Left forelimb (tissue), 1 donor: ENCODE measurements at places on chromosomes 2 and 18.
A peak's percentile ranks its signal among the peaks of the same experiment; 100 is the strongest.

GRCh38 chr2:189142893-189143759 is 36.4 kb downstream of the COL5A2 start:
- DNase-seq: no peak

- DNase-seq: no peak
Observed at GRCh38 chr18:2410688-2411087, 160.6 kb downstream of the METTL4 start.

DNA sequence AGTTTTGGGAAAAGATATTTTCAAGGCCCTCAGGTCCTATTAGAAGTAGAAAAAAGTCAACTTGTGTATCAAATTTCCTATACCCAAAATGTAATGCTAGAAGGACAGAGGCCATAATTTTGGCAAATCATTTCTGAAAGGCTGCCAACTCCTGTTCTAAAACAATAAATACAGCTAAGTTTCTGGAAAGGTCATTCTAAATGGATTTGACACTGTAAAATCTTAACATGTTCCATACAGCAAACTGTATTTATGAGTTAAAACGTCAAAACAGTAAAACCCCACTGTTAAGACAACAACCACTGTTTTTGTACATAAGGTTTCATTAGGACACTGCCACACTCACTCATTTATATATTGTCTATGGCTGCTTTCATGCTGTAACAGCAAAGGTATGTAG is 9.7 kb downstream of the FAM98A start:
- DNase-seq: no peak

DNA sequence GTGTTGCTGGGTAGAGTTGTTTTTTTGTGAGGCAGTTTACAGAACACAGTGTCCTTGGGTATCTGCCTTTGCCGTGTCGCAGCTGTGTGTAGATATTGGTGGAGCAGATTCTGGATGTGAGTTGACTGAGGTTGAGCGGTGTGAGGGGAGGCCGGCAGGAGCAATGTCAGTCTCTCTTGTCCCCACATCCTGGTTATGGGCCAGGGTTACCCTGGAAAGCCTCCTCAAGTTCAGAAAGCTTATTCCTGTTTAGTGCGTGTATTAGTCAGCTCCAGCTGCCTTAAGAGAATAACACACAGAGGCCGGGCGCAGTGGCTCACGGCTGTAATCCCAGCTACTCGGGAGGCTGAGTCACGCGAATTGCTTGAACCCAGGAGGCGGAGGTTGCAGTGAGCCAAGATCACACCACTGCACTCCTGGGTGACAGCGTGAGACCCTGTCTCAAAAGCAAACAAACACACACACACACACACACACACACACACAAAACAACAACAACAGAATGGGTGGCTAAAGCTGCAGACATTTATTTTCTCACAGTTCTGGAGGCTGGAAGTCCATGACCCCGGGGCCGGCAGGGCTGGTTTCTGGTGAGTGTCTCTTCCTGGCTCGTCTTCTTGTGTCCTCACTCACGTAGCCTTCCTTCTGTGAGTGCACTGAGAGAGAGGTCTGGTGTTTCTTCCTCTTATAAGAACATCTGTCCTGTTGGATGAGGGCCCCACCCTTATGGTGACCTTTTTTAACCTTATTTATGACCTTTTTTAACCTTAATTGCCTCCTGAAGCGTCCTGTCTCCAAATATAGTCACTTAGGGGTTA is 5.1 kb downstream of the NCK2 start:
- no peak for DNase-seq

DNA sequence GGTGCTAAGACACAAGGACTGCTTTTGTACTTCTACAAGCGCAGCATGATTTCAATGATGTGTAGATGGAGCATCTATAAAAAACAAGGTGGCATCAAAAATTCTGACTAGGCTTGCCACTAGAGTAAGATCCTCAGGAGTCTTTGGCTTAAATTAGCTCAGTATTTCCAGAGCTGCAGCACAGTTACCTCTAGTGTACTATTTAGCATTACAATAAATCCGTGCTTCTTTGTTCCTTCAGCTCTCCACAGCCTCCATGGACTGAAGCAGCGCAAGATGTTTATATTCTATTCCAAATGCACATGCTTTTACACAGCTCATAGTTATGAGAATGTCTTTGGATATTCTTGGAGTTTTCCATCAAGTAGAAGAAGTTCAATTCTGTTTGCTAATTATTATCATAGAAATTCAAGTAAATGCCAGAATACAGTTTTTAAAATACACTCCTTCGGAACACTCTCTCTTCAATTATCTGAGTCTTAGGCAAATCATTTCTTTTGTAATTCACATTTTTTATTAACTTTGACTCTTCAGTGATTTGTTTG is 1133.0 kb upstream of the LRRTM1 start:
- DNase-seq: no peak

DNA sequence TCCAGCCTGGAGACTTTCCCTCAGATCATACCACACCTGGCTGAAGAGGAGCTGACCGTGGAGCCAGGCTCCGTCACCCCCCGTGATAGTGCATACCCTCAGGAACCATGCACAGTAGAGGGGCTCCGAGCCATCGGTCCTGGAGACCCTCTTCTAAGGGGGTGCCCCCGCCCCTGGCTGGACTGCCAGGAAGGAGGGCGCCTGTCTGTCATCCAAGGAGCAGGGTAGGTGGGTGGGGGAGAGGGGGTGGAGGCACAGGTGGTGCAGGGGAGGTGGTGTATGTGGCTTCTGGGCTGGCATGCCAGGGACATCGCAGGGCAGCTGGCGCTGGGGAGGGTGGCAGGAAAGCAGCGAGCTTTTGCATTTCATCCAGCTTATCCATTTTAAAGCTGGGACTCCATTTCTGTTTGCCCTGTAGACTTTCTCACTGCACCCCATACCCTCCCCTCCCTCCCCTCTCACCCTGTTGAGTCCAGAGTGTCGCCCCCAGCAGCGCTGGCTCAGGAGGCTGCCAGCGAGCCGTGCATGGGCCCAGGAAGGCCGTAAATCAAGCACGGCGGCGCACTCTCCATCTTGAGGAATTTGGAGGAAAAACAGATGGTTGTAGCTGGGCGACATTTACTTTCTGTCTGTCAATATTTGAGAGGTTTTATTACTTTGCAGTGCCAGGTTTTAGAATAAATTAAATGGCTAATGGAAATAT is 56.2 kb upstream of the HS6ST1 start:
- DNase-seq: peak; percentile 52

- DNase-seq: no peak
Observed at GRCh38 chr18:34115409-34116081, 109.2 kb downstream of the NOL4 start.

- DNase-seq: no peak
Observed at GRCh38 chr2:219245899-219246230, 586 bp downstream of the STK16 start.

DNA sequence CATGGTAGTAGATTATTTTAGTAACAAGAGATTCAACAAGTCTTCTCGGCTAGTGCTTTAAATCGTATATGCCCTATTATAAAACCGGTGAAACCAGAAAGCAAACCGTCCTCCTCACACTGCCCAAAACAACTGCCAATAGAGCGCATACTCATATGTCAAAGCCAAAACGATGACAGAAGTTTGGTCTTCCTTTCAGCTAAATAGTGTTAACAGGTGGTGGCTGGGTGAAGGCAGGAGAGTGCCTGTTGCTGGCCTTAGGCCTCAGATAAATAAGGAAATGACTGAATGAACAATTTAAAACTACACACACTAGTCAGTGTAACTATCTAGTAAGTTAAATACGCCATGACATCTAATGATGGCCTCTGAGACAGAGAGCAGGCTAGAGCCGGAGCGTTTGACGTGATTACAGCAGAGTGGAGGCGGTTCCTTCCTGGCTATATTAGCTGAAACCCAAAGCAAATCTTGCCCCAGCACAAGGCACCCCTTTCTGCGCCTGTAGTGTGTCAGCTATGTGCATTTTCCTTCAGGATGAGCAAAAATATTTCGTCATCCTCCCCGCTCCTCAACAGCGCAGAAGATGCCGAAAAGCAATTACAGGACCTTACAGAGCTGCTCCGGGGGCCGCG is 1.6 kb downstream of the LONRF2 start:
- no peak for DNase-seq

DNA sequence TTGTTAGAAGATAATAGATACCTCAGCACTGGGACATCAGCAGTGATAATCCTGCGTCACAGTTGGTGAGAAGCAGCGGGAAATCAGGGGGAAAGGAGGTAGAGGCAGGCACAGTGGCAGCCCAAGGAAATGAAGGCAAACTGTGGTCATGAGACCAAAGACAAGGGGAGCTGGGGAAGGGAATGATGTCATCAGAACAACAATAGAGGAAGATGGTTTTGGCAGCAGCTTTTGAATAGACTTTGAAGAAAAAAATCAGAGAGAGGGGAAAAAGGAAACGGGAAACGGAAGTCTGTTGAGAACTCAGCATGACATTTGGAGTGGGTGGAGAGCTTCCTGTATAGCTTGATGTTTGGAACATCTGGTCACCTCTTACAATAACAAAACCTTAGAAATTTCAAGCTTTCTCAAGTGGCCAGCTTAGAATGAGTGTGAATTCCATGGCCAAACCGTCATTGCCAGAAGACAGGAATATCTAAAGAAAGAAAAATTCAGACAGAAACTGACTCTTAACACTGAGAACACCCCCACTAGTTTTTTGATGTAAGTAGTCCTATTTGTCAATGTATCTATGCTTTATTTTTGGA is 18.4 kb upstream of the YES1 start:
- no peak for DNase-seq

- DNase-seq: no peak
Observed at GRCh38 chr2:7378591-7378990, 461.4 kb downstream of the RNF144A start.

DNA sequence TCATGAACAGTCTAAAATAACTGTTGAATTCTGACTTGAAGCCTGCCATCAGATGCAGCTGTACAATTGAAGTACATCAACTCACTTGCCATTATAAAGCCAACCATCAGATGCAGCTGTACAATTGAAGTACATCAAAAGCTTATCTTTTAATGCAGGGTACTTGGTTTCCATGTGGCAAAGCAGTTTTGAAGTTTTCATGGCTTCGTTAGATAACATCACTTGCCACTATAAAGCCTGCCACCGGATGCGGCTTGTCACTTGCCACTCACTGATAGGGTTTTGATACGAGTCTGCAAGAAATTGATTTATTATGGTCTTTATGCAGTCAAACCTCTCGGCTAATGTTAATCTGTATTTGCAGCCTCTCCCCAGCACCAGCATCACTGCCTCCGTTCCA is 1605.8 kb downstream of the SUCLG1 start:
- DNase-seq: no peak

DNA sequence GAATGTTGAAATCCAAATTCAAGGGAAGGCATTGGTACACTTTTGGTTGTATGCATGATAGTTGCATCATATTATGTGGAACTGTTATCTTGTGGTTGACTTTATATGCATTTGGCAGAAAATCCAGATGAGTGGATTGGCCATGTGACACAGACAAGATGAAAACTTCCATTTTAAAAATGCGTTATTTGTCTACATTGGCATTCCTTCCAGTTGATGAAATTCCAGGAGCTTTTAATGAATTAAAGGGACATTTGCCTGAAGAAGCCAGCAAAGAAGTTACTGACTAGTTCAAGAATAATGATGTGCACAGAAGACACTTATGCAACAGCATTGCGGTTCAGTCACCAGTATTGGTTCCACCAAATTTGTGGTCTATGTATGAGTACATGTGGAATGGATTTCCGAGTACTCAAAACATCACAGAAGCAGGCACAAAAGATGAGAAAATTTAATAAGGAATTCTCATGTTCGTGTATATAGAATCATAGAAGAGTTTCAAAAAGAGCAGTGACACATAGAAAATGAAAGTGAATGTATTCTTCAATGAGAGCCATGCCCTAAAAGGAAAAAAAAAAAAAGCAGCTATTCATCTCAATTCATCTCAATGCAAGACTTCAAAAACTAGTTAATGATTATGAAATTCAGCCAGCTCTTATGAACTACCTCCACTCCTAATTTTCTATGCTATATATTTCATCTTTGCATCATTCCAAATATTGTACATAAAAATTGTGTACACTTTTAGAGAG is 232.1 kb downstream of the RBM43 start:
- DNase-seq: no peak

- DNase-seq: peak; percentile 70
Observed at GRCh38 chr2:88692187-88692586, 714 bp downstream of the RPIA start.

DNA sequence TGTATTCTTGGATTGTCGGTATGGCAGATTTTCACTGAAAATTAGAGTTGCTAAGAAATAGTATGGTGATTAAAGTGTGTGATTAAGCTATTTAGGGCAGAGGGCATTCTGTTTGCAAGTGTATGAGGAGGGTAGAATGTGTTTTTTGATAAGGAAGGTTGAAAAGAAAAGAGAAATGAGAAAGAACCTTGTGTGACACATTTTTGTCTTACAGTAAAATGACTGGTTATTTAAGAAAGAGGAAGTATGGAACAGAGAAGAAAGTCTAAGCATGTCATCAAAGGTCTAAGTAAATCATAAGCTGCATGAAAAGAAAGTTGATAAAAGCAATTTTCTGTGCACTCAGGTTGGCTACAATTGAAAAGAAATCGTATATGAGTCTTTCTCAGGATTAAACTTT is 5.2 kb upstream of the RSAD2 start:
- no peak for DNase-seq

DNA sequence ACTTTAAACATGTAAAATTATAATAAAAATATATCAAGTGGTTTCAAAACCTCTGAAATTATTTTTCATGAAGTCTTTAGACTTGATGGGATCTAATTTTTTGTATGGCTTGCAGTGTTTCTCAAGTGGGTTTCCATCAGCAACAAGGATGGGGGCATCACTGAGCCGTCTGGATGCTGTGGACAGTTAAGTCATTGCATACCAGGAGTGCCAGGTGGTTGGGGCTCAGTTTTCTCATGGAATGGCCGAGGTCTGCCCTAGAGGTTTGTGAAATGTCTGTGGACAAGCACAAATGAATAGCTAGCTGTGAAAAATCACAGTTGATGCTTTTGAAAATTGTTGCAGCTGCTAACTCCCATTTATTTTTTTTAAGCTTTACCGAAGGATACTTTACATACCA is 1.7 kb downstream of the PRELID3A start:
- no peak for DNase-seq

DNA sequence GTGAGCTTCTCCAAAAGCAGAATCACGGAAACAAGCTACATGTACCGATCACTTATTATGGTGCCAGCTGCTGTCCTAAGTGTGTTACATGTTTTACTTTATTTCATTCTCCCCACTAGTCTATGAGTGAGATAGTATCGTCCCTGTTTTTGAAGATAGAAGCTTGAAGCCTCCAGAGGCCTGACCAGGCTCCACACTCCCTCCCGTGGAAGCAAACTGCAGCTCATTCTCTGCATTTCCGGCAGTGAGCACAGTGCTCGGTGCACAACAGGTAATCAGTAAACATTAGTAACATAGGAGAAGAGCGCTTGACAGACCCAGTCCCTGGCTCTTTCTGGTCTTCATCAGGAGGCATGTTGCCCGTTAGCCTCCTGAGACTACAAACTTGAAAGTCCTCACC is 72.9 kb downstream of the ZBTB7C start:
- no peak for DNase-seq

- DNase-seq: no peak
Observed at GRCh38 chr2:214624166-214624760, 185.2 kb downstream of the BARD1 start.
